ENCODE measurements at places on chromosomes 1 and 21.

GRCh38 chr1:1984560-1985070, 19.0 kb downstream of the CFAP74 start:
- DNase-seq, result no peak

- no peak for DNase-seq
Observed at GRCh38 chr1:208569181-208569580, 325.0 kb upstream of the PLXNA2 start.

- no peak for DNase-seq
Observed at GRCh38 chr1:26283871-26284596, 4.1 kb downstream of the SH3BGRL3 start.

DNA sequence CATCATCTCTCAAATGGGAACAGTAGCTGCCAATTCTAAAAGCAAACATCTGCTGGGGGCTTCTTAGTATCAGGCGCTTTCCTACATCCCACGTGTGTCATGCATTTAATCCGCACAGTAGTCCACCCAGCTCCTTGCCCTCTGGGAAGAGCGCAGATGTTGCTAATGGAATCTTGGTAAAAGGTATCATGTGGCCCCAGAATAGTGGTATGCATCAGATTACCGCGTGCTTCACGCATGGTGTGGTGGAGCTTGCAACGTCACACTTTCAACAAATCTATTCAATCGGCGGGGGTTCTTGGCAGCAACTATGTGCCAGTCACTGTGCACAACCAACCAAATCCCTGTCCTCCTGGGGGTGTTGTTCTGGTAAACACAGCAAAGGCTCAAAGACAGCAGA, 141.0 kb downstream of the HIVEP3 start:
- no peak for DNase-seq

- DNase-seq, result peak; percentile 33
Observed at GRCh38 chr1:44655609-44656008, 18.7 kb downstream of the TMEM53 start.

DNA sequence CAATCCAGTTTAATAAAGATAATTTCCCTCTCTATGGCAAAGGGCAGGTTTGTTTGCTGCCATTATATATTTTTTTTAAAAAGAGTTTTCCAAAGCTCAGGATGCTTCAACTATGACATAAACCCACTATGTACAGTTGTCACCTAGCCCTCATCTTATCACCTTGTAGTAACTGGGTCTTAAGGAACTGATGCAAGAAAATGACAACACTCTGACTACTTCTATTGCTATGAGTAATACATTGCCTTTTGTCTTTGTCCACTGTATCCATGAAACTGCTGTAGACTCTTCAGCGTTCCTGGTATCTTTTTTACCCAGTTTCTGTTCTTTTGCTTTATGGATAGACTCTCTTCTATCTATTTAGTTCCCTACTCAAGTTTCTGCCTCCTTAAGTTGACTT, 586.5 kb downstream of the NEGR1 start:
- no peak for DNase-seq

GRCh38 chr1:204511366-204511765, 4.8 kb upstream of the MDM4 start:
- no peak for DNase-seq

DNA sequence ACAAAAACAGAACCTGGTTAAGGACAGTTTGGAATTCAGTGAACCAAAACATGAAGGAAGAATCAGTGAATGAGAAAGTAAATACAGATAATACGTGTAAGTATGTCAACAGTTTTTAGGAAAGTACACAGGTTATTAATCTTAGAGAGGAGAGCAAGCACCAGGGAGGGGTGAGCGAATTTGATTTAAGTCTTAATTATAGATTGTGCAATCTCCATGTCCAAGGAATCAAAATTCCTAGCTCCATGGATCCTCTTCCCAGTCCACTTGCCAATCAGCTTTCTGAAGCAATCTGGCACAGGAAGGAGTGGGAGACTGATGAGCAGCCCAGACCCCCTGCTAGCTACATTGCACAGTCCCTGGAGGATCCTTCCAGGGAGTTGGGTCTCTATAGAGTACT, 346.4 kb downstream of the SETD4 start:
- no peak for DNase-seq

DNA sequence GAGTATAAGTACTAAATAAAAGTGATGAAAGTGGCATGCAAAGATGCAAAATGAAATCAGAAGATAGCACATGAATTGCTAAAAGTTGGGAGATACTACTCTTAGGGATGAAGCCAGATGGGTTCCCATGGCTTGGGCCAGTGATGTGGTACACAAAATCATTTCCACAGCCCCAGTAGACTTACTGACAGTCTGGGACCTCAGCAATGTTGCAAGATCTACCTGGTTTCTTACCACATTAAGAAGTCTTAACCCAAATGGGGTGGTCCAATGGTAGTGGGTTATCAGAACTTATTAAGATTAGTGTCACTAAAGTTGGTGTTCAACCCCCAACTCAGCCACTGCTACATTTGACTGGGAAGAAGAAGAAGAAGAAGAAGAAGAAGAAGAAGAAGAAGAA, 227.7 kb upstream of the IRF2BP2 start:
- DNase-seq, result no peak

DNA sequence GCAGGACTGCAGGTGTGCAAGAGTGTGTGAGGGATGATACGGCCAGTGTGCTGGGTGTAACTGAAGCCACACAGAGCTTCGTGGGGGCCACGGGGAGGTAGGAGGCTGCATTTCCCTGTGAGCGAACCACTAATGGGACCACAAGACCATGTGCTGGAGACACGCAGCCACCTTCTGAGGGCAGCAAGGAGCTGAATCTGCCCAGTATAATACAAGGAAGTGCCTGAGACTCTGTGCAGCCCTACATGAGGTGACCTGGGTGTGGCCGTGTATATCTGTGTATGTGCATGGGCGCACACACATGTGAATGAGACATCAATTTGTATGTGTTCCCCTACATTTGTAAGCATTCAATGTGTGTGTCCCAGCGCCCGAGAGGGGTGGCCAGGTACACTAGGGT, 50.8 kb downstream of the CHD5 start:
- no peak for DNase-seq

DNA sequence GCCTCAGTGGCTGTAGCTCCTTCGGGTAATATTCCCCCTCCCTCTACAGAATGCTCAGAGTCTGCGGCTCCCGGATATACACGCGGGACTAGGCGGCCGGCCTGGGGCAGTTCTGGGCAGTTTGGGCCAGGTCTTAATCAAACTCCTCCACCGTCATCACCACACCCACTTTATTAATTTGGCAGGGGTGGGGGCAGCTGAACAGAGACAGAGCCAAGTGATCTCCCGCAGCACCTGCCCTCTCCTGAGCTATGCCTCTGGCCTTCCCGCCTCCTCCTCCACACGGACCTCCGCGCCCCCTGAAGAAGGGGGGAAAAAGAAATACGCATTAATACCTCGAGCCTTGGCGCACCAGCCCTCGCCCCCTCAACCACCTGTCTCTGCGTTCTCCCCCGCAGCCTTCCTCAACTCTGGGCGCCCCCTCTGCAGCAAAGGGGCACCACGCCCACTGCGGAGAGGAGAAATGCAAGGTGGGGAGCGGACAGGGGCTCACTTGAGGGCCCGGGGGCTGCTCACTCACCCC, 42.6 kb downstream of the CD34 start:
- DNase-seq, result peak; percentile 28

DNA sequence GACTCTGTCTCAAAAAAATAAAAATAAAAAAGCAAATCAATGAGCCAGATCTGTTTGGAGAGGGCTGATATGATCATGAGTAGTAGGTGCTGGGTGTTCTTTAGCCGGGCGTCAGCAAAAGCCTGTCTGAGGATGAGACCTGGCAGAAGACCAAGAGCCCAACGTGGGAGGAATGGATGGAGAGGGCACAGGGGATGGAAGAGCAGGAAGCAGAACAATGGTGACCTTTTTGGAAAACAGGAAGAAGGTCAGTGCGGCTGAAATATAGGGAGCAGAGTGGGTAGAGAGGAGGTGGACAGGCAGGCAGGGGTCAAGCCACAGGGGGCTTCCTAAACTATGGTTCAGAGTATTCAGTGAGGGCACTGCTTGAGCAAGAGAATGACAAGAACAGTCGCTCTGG, 30.9 kb downstream of the VWA5B1 start:
- no peak for DNase-seq
